ENCODE measurements at places on chromosomes 2 and 18.

DNA sequence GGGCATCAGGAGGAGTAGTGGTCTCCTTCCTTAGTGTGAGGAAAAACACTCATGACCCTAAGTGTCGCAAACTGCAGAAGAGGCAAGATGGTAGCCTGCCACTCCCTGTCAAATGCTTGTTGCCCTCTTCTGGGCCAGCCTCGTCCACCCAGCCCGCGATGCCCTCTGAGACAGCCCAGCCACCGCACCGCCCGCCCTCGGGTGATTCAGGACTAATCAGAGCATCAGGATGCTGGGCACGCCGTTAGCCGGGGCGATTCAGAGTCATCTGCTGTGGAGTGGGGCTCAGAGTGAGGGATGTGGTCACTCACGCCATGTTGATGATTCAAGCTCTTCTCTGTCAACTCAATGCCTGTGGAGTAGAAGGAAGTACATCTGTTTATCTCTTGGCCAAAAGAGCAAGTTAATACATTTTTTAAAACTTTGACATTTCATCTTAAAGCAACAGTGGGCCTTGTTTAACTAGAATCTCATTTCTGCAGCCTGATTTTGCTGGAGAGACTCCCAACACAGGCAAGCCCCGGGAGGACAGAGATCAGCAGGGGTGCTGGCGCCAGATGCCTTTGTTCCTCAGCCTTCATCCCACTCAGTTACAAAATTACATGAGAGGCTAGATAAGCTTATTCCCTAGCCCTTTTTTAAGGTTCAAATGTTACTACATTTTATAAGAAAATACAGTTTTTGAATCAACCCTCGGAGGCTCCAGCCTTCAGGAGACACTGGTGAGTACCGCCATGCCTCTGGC, 79.0 kb downstream of the TMEM18 start:
- no peak for DNase-seq

DNA sequence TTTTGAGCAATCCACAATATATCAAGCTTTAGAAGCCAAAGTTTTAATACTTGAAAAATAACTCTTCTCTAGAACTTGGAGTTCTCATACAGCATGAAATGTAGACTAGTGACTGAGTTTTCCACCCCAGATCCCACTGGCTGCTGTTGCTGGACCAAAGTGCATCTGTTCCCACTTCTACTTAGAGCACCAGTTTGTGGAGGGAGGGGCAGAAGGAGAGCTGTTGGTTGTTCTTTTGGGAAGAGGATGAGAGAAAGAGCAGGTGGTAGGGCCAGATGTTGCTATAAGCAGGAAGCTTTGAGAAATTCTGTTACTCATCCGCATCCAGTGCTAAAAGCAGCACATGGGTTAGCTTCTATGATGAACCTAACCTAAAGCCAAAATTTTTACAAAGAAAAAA, 59.0 kb downstream of the MBD2 start:
- no peak for DNase-seq

DNA sequence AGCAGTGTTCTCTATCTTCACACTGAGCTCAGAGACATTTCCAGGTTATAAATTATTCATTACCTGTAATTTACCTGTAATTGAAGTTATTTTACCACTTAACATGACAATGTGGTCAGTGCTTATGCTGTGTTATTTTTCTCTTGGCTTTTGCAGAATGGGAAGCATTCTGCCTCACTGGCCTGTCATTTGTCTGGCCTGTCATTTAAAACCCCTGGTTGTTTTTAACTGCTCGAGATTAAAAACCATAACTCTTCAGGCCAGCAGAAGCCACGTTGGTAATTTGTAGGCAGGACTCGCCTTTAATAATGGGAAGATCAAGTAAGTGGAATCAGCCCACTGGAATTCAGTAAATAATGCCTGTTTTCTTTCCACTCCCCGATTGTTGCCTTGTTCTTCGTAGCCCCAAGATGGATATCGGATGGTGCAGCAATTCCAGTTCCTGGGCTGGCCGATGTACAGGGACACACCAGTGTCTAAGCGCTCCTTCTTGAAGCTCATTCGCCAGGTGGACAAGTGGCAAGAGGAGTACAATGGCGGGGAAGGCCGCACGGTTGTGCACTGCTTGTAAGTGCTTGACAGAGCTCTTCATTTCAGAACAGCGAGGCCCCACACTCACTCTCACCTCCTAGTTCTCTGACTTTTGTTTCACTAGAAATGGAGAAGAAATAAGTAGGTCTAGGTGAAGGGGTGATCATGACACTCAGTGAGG, 222.4 kb upstream of the RAB12 start:
- DNase-seq = peak; percentile 68

GRCh38 chr2:152093464-152093863, 5.4 kb downstream of the CACNB4 start:
- DNase-seq = no peak

DNA sequence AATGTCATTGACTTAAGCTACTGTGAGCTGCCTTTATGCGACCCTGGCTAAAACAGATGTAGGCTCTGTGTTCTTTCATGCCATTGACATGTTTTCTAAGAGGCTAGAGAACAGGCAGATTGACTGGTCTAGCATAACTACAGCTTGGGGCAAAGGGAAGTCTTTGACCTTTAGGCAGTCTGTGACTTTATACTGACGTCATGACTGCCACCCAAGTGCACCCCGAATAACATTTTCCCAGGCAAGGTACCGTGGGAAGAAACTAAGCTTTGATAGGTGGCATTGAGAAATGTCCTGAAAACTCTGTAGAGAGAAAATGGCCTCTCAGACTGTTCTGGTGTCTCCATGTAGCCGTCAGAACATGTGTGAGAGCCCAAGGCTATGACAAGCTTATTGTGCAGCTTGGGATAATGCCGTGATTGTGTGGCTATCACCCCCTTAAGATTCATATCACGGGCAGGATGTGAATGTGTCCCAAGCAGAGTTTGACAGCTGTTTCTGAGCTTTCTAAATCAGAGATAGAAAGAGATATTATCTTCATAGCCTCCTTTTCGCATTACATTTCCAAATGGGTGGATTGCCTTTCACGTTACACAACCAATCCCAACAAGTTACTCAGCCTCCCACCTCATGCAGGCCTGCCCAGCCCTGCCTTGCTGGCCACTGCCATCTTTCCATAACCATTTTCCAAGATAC, 672.2 kb upstream of the ACVR2A start:
- DNase-seq = no peak

- DNase-seq = no peak
Measured at GRCh38 chr2:30484995-30485394, 37.9 kb downstream of the LCLAT1 start.

- peak; percentile 10 for DNase-seq
Measured at GRCh38 chr2:88016960-88017779, 823 bp upstream of the RNU2-63P start.

DNA sequence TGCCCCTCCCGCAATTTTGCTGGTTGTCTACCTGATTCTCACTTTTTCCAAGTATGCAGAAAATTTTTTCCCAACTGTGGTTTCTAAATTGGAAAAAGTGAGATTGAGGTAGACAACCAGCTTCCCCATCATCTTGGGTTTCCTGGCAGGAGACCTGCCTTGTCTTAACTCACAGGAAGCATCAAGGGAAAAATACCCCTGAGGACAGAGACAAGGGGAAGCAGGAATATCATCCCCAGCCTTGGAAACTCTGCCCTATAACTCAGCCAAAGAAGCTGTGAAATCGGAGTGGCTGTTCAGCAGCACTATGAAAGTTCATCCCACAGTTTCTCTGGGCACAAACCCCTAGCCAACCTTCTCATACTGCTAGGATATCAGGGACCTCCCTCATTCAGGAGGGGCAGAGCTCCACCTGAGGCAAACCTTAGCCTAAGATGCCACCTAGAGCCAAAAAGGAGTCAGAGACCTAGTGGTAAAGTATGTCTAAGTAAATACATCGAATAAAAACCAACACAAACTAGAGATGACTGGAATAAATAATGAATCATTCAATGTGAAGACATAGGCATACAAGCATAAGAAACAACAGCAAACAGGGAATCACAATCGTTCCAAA, 68.2 kb downstream of the ZSWIM2 start:
- DNase-seq = no peak

DNA sequence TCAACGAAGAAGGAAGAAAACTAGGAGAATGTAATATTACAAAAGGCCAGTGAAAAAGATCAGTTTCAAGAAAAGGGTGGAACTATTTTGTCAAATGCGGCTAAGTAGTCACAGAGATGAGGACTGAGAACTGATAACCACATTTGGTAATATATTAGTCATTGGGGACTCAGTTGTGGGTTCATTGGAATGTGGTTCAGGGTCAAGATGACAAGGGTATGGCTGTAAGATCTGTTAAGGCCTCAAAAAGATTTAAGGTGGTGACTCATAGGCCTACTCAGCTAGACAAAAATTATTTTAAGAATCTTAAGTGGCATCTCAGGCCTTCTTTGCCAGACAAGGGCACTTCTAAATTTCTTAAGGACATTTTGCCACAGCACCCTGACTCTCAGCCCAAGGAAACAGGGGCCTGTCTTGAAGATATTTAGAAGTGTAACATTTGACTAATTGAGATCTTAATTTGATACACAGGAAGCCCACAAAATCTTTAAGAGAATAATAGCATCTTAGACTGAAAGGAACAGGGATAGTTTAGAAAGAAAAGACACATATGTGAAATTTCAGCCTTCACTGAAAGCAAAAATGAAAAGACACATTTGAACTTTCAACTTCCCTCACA, 81.3 kb downstream of the STRADB start:
- no peak for DNase-seq

- no peak for DNase-seq
Measured at GRCh38 chr18:79548621-79548985, 131.0 kb upstream of the CTDP1 start.

DNA sequence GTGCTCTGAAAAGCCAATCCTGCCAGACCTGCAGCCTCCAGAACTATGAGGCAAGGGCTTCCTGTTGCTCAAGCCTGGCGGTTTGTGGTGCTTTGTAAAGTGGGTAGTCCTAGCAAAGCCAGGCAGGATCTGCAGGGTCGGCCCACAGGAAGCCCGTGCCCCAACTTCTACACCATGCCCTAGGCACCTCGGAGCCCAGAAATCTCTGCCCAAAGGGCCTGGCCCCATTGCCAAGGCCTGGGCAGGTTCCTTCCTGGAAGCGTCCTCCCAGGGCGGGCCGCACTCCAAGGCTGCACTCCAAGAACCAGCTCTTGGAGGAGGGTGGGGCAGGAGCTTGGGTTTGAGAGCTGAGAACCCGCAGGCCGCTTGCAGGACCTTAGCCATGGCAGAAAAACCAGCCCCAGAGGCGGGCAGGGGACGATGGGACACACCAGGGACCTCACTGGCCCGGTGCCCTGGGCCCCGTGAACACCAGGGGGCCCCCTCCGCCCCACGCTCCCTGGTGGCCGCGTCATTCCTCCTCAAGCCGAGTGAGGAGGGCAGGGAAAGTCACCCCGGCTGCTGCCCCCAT, 37.2 kb upstream of the ID2 start:
- no peak for DNase-seq

- no peak for DNase-seq
Measured at GRCh38 chr2:98605076-98605475, 3.2 kb downstream of the COA5 start.

DNA sequence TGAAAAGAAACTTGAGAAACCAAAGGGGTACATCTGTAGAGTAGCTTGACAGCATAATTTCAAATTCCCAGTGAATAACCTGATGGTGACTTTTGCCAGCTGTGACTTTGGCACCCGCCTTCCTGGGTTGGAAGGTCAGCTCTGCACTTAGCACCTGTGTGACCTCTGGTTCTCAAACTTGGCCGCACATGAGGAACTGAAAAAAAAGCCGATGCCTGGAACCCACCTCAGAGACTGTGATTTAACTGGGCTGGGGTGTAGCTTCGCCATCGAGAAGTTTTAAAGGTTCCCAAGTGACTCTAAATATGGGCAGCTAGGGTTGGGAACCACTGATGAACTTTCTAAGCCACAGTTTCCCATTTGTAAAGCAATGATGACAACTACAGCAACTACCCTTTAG, 6.5 kb downstream of the EFEMP1 start:
- no peak for DNase-seq

DNA sequence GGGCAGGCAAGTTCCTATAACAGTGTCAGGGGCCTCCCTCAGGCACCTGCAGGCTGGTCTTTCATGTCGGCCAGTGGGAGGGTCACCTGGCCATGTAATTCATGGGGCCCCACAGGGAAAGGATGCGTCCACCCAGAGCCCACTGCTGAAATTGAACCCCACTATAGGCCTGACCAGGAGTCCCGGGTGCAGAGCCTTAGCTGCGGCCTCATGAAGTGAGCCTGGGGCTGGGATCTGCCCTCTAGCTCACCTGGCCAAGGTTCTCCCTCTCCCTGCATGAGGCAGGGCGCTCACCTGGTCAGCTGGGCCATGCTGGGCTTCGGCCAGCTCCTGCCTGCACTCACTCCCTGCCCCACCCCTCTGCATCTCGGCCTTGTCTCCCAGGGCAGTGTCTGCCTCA, 41.1 kb downstream of the C1QL2 start:
- DNase-seq = no peak
